ENCODE measurements at places on chromosomes 2 and 18. TPM values are rescaled to one million over a fixed set of nuclear protein-coding genes. Genes with fewer than 3 reads are reported as not detected.

The CXCR4 gene
- 19.7 TPM for total RNA-seq

The FBXO41 gene
- total RNA-seq: 16.8 TPM

The FER1L5 gene
- total RNA-seq: not detected

The TIGD1 gene
- 14.5 TPM for total RNA-seq

DNA sequence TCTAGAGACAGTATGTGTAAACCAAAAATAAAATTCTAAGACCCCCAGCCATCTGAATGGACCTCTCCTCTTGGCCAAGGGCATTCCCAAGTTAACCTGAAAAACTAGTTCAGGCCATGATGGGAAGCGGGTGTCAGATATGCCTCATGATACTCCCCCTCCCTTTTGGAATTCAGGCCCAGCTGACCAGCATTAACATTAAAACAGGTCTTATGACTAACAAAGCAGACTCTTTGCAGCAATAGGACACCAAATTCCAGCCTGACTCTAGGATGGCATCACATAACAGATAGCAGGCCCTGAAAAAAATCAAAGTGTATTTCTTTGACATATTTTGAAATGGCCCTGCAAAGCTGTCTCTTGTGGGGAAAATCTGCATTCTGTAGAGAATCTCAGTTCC, 73.3 kb upstream of the L3MBTL4 start:
- H3K27me3 ChIP-seq: no peaks in the 10 kb centered on the region
- no peak overlapping the region for H3K4me3 ChIP-seq

DNA sequence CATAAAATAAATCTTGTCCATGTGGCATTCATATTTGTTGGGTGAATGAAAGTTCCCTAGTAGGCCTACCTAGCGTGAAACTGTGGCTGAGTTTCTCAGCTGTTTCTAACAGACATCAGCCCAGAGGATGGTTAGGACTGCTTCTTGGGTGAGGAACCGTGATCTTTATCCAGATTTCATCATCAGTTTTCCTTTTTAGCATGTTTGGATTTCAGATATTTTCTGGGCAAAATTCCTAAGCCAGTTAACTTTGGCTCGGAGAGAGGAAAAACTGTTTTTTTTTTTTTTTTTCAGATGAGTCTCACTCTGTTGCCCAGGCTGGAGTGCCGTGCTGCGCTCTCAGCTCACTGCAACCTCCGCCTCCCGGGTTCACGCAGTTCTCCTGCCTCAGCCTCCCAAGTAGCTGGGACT, 53.5 kb downstream of the DGKD start:
- no peak overlapping the region for H3K4me3 ChIP-seq
- DNase-seq: peak; percentile 25
- H3K4me1 ChIP-seq: peaks cover 40% of the 10 kb centered on the region
- peak overlapping the region; percentile 94 for H3K27ac ChIP-seq
- H3K27me3 ChIP-seq: no peaks in the 10 kb centered on the region

DNA sequence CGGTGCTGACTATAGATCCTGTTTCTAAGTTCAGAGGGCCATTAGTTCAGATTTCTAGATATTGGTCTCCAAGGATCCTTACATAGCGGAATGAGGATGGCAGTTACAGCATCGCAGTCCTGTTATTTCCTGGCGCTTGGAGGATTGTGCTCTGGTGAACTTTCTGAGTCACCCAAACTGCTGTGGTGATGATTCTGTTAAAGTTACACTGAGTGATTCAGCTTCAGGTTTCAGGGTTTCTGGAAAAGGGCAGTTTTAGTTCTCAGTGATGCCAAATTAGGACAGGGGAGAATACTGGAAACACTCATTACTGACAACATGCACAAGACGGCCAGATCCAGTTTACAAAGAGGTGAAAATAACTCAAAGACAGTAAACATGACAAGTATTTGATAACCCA, 52.1 kb upstream of the ANKRD62 start:
- H3K36me3 ChIP-seq: no peaks in the 10 kb centered on the region
- no peak overlapping the region for H3K4me3 ChIP-seq
- peaks cover 11% of the 10 kb centered on the region for H3K4me1 ChIP-seq
- DNase-seq: no peak

GRCh38 chr2:236673823-236674185, 104.2 kb downstream of the ACKR3 start:
- H3K4me1 ChIP-seq: no peaks in the 10 kb centered on the region
- no peak overlapping the region for H3K27ac ChIP-seq
- H3K4me3 ChIP-seq: no peak overlapping the region
- no peaks in the 10 kb centered on the region for H3K27me3 ChIP-seq
- H3K36me3 ChIP-seq: no peaks in the 10 kb centered on the region
- no peak for DNase-seq

DNA sequence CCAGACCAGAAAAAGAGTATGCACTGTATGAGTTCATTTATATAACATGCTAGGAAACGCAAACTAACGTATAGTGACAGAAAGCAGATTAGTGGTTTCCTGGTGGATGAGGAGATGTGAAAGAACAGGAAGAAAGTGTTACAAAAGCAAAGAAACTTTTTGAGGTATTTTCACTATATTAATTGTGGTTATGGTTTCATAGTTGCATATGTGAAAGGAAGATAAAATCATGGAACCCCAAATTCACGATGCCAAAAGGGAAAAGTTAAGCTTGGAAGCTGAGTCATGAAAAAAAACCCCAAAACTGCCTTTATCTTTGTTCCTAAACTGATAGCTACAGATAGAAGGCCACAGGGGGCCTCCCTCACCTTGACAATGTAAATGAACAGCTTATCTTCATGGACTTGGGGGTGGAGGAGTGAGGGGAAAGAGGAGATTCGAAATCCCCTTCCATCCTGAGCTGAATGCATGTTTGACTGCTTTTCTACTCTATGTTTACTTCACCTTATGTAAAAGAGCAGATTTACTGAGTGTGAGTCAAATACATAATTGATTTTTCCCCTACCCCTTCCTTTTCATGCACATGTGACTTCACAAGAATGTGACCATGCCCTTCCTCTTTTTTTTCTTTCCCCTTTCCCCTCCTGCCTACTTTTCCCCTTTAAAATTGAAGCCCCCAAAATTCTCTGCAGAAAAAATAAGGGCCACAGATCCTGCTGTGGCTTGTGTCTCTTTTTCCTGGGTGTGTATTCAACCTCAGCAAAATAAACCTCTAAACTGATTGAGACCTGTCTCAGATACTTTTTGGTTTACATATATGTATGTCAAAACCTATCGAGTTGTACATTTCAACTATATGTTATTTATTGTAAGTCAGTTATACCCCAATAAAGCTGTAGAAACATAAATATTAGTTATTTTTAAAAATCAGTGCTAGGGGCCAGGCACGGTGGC, 100.1 kb upstream of the TLK1 start:
- no peak overlapping the region for H3K27ac ChIP-seq
- no peaks in the 10 kb centered on the region for H3K4me1 ChIP-seq
- no peak overlapping the region for H3K4me3 ChIP-seq
- no peaks in the 10 kb centered on the region for H3K36me3 ChIP-seq
- H3K27me3 ChIP-seq: no peaks in the 10 kb centered on the region
- no peak for DNase-seq

DNA sequence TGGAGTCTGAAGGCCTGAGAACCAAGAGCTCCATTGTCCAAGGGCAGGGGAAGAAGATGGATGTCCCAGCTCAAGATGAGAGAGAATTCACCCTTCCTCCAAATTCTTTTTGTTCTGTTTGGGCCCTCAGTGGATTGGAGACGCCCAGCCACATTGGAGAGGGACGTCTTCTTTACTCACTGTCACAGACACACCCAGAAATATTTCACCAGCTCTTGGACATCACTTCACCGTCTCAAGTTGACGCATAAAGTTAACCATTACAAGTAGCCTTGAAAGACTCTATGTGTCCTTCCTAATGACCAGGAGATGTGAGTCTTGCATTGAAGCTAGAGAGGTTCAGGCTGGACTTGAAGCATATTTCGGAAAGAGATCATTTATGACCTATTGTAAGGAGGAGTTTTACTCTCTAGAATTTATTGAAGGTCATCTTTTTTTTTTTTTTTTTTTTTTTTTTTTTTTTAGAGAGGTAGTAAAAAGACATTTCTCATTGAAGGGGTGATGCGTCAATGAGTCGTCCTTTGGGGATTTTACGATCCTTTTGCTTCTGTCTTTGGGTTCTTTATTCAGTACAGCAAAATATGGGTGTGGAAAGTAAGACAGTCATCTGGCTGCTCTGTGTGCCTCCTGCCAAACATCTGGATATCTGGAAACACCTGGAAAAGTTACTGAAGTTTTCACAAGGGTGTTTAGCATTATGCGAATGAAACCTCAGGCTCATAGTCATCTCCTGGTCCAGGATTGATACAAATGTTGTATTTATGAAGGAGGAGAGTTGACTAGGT, 118.1 kb downstream of the PRPF40A start:
- no peak overlapping the region for H3K27ac ChIP-seq
- H3K4me1 ChIP-seq: no peaks in the 10 kb centered on the region
- no peaks in the 10 kb centered on the region for H3K27me3 ChIP-seq
- no peak for DNase-seq
- no peak overlapping the region for H3K4me3 ChIP-seq

- H3K27me3 ChIP-seq: no peaks in the 10 kb centered on the region
- no peak overlapping the region for H3K27ac ChIP-seq
- H3K36me3 ChIP-seq: no peaks in the 10 kb centered on the region
- peaks cover 4% of the 10 kb centered on the region for H3K4me1 ChIP-seq
These were observed 75.2 kb downstream of the EIPR1 start for GRCh38 chr2:3302421-3302750.
